Cortex of kidney (tissue), 1 donor: ENCODE measurements at places on chromosomes 16 and 17.

DNA sequence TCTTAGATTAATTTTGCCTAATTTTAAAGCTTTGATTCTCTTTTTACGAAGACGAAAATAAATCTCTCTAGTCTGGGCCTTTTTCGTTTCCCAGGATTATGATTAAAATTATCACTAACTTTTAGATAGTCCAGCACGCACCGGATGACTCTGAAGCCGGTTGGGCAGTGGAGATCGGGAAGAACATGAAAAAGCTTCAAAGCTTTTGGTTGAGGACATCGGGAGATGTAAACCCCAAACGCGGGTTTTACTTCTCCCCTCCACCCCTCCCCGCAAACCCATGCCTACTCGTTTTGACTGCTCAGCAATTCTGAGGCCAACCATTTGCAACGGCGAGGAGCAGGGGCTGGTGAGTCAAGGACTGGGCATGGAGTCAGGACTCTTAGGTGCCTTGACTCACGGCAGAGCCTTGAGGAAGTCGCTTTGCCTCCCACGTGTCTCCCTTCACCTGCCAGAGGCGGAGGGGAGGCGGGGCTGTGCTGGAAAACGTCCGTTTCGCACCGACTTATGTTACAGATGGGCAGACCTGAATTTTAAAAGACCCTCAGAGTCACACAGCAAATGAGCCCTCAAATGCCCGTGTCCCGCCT, 989 bp upstream of the DUSP14 start:
- DNase-seq, result no peak

DNA sequence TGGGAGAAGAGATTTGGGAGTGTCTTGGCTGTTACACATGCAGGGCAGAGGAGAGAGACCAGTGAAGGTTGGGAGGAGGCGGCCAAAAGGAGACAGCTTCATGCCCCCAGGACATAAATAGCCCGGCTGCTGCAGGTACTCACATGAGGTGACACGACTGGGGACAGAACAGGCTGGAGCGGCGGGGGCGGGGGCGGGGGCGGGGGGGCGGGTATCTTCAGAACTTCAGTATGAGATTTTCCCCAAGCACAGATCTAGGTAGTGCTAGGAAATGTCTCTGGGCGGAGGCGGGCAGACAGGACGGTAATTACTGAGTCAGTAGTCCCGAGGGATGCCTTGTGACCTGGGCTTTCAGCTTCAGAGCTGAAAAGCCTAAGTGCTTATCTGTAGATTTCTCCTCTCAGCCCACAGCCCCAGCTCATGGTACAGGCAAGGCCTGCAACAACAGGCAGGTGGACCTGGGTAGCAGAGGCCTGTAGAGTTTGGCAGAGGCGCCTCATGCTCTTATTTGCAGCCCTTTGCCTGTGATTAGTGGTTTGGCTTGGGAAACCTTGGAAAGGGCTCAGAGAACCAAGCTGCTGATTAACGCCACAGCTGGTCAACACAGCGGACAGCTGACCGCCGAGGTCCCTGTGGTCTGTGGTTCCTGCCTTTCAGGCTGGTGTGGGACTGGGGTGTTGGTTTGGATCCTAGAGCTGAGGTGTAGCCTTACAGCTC, 24.5 kb downstream of the UNK start:
- DNase-seq, result no peak

GRCh38 chr16:11386791-11387546, 41.7 kb downstream of the RMI2 start:
- DNase-seq, result no peak

DNA sequence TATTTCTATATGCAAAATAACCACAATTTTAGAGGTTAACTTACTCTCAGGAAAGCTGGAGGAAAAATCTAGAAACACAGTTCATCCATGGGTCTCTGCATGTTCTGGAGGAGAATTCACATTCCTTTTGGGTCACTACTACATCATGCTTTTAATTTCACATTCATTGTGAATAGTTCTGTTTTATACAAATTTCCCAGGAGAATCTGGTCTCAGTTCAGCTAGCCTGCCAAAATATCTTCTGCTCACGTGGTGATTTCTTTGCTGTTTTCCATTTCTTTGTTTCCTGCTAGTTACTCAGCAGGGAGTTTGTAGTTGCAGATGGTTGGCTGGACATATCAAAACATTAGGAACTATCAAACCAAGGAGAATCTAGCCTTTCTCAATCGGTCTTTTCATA, at the start of gene ABCA9:
TSS of gene ABCA9 (minus strand) at position 106 of the 400 bp plus-strand sequence. CDS start 9,801 bp downstream, outside the sequence.
- no peak for DNase-seq

DNA sequence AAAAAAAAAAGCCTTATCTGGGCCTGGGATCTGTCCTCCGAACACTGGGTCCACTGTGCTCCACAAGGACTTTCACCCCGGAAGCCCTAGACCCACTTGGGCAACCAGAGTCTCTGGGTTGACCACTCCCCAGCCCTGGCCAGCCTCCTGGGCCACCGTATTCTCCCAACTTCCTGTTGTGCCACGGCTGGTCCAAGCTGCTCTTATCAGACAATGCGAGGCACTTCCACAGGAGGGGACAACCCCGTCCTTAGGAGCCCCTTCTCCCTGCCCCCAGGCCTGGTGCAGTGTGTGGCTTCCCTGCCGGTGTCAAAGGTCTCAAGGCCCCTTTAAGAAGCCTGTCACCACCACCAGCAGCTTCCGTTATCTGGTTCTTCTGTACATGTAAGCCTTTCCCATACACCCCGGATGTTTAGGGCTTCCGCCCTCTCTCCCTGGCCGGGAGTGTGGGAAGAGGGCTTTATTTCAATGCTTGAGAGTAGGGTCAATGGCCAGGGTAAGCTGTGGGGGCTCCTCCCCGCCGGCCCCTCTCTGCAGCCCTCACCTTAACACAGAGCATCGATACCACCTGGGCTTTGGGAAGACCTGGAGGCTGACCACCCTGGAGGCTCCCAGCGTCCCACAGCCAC, 313.0 kb downstream of the SEC14L1 start:
- DNase-seq, result no peak

GRCh38 chr16:1338119-1338730, 4.8 kb downstream of the BAIAP3 start:
- DNase-seq, result no peak

- no peak for DNase-seq
These were observed 10.9 kb upstream of the GGA2 start for GRCh38 chr16:23521037-23521743.

DNA sequence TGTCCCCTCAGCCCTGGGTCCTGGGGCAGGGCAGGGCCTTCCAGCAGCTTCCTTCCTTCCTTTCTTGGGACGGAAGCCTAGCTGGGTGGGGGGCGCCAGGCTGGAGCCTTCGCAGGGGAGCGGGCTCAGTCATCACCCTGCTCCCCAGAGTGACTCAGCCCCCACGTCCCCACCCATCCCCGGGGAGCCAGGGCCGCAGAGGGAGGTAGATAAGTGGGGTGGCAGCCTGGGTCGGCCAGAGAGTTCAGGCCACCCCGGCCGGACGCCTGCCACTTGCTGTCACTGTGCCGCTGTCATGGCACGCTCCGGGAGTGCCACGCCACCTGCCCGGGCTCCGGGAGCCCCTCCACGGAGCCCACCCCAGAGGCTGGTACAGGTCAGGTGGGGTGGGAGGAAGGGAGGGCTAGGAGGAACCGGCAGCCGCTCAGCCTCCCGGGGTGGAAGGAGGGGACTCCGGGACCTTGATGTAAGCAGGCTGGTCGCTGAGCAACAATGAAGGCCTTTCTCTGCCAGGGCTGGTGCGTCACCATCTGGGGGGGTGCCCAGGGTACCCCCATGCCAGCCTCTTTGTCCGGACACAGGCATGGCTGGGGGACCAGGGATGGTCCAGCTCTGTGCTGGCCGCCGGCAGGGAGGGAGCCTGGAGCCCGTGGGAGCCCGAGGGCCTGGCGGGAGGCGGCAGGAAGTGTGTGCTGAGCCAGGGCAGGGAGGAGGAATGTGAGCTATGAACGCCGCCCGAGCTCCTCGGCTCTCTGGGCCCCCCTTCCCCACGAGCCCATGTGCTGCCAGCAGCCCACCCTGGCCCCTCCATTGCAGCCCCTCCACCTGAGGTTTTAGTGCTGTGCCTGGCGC, 6.6 kb downstream of the NHERF2 start:
- DNase-seq, result no peak

- DNase-seq, result no peak
These were observed 85.1 kb downstream of the TNFRSF13B start for GRCh38 chr17:16886655-16887322.

DNA sequence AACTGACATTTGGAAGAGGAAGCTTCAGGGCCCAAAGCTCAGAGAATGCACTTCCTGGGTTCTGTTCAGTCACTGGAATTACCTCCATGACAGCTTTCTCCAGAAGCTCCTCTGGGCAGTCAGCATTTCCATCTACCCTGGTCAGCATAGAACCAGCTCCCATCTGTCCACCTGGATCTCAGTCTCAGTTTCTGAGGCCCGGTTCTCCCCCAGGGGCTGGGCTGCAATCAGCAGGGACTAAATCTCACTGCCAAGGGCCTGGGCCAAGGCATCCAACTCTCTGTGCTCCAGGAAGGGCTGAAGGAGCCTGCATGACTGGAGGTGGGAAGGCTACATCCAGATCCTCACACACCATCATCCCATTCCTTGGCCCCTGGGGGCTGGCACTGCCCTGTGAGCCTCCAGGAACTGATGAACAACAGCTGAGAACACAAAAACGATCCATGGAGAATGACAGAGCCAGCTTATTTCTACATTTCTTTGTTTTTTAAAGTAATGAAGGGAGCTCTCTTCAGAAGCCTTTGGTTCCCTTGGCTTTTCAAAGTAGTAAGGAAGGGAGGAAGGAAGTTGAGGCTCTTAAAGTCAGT, 66.3 kb upstream of the MRTFB start:
- DNase-seq, result no peak

DNA sequence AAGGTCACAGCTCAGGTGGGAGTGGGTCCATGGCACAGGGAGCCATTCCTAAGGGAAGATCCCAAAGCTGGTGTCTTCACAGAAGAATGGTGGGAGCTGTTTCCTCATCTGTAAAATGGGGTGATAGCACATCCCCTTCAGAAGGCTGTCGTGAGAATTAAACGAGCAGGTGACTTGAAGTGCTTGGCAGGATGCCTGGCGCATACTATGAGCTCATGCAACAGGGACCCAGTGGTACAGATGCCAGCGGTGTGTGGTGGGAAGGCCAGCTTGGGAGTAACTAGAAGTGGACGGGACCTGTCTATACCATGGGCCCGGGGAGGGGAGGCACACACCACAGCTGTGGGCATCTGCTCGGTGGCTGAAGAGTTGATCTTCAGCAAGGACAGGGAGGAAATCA, 189.3 kb upstream of the TNRC6C start:
- no peak for DNase-seq

DNA sequence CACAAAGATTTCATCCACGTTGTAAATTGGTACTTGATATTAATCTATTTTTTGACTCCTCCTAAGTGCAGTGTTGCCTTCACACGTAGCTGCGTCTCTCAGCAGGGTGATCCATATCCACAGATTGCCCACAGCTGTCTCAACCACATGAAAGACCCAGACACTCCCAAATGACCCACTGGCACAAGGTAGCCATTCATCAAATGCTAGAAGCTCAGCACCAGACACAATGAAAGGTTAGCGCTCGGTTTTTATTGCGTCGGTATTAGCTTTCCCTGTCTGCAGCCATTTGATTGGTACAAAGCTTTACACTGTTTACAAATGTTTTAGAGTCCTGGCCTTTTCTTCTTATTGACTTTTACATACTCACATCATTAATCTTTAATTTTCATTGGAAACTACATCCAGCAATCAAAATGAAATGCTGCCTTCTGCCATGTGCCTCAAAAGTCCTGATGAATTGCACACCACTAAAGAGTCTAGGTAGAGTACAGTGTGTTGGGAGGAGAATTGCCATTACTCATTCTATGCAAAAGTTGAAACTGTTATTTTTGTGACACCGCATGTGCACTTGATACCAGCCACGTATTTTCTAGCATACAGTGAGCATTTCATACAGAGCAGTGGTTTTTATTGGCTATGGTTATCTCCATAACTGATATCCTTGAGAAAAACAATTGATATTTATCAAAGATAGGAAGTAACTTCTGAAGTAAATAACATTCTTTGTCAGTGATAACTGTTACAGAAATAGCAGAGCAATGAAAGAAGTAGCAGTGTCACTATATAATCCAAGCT, 127.3 kb upstream of the NUDT7 start:
- DNase-seq, result no peak

GRCh38 chr17:72972263-72972951, 120.1 kb downstream of the SLC39A11 start:
- DNase-seq, result no peak

DNA sequence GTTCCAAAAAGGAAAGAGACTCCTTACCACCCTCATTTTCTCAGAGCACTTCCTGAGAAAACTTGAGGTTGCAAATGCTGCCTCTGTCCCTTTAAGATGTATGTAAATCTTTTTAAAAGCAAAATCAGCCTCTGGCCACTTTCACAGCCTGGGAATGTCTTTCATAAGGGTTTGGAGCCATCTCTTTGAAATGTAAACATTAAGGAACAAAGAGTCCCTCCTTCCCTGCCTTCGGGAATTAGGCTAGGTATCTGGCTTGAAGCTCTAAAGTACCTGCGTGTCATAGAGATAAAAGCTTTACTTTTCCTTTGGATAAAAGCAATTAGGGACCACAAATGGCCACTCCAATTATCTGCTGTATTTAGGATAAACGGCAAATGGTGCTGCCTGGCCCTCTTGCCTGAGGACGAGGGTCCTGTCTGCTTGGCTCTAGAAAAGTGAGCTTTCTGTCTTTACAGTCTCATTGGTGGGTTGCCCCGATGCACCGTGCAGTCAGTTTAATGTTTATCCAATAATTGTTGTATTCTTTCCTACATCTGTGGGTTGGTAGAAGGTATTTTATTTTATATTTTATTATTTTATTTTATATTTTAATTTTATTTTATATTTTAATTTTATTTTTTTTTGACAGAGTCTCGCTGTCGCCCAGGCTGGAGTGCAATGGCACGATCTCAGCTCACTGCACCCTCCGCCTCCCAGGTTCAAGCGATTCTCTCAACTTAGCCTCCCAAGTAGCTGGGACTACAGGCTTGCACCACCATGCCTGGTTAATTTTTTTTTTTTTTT, 23.9 kb downstream of the NLRC3 start:
- DNase-seq, result no peak

DNA sequence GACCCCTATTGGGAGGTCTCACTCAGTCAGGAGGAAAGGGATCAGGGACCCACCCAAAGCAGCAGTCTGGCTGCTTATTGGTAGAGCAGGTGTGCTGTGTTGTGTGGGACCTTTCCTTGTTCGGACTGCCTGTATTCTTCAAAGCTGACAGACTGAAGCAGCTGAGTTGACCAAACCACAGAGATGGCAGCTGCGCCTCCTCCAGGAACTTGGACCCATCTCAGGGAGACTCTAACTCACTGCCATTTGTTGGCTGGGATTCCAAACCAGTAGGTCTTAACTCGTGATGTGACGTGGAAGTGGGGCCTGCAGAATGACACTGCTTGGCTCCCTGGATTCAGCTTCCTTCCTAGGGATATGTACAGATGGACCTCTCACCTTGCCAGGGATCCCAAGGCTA, 9.6 kb upstream of the UQCRC2 start:
- no peak for DNase-seq

DNA sequence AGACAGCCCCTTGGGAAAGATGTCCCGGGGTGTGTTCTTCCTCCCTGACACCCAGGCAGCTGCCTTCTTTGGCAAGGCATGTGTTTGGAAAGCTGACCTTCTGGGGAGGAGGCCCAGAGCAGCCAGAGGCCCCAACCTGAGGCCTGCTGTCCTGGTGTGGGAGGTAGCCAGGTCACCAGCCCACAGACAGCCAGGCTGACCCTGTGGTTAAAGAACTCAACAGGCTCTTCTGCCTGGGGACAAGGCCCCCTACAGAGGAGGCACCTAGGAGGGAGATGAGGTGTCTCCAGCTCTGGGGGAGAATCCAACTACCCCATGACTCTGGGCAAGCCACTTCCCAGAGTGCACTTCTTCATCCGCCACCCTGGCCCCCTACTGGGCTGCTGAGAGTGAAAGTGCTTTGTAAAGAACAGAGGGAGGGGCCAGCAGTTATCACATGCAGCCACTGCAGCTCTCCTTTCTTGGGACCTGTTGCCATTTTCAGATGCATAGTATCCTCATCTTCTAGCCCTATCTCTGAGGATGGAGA, 13.1 kb upstream of the SREBF1 start:
- DNase-seq, result no peak
